ENCODE measurements at places on chromosomes 13 and 19.

DNA sequence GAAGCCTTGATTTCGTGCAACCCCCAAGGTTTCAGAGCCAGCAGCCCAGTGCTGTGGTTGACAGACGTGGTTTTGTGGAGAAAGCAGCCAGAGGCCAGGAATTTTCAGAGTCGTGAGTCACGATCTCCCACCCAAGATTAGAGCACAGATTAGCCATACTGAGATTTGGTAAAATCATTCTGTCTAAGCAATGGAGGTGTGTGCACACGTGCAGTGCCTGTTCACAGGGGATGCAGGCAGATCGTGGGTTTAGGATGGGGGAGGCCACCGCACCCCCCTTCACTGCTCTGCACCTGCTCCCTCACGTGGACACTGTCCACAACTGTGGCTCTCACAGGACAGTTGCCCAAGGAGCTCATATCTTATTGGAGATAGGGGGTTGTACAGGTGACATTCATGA, 46.6 kb upstream of the GPR183 start:
- no peak for ATAC-seq

DNA sequence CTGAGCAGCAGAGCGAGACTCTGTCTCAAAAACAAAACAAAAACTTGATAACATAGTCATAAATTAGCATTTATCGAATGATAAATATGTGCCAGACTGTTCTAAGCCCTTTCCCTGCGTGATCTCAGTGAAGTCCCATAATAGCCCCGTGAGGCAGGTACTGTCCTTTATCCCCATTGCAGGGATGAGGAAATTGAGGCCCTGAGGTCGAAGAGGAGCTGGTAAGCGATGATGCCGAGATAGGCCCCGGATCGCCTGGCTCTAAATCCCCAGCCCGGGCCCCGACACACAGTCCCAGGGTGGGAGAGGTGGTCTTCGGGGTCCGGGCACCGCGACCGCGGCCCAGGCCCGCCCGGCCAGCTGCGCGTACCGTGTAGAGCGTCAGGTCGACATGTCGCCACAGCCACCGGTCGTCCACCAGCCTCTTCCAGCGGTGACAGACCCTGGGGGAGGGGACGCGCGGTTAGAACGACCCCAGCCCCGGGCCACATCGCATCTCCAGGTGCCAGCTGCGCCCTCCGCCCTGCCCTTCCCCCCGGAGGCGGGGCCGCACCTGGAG, 625 bp downstream of the FBXL12 start:
- ATAC-seq = peak; percentile 2

DNA sequence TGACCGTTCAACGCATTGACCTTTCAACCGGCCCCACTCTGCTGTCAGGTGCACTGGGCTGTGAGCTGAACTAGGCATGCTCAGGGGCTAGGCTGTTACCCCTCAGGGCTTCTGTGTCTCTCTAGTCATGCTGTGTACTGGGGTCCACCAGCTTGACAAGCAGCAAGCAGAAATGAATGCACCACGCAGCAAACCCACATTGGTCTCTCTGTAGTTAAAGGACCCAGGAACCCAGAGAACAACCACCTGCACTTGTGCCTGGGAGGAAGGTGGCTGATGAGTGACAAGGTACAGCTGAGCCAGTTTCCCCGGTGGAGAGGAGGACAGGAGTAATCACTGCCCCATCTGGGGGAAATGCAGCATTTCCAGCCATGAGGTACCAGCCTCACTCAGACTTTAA, 159.9 kb downstream of the USP12 start:
- no peak for ATAC-seq

- no peak for ATAC-seq
Measured at GRCh38 chr19:40588110-40588854, 11.6 kb downstream of the SHKBP1 start.

- peak; percentile 89 for ATAC-seq
Measured at GRCh38 chr19:24054044-24054935, 32.7 kb upstream of the ZNF254 start.

GRCh38 chr13:40098246-40098645, 442.8 kb downstream of the COG6 start:
- ATAC-seq = no peak

DNA sequence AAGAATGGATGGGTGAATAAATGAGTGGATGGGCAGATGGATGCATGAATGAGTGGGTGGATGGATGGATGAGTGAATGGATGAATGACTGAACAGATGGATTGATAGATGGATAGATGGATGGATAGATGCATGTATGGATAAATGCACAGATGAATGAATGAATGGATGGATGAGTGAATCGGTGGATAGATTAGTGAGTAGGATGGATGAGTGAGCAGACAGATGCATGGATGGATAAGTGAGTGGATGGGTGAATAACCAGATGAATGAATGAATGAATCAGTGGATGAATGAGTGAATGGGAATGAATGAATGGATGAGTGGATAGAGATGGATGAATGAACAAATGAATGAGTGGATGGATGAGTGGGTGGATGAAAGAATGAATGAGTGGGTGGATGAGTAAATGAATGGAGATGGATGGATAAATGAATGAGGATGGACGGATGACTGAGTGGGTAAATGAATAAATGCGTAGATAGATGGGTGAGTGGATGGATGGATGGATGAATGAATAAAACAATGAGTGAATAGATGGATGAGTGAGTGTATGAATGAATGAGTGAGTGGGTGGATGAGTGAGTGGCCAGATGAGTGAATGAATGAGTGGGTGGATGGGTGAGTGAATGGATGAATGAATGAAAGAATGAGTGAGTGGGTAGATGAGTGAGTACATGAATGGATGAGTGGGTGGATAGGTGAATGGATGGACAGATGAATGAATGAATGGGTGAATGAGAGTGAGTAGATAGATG, 13.0 kb downstream of the GAS6 start:
- ATAC-seq = no peak

DNA sequence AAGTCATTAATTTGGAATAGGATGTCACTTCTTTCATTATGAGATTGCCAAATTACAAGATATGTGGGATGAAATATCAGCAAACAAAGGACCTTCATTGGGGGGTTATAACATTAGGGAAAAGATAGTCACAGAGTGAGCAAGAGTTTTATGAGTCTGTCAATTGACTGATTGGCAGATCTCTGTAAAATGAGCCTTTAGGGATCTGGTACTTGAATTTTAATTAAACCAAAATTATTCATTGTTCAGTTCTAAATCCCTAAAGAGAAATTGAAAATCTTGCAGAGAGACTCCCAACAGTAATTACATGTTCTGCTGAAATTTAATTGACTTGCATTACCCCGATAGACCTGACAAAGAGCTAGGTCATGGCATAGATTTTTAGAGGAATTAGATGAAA, 768.1 kb upstream of the SPRY2 start:
- ATAC-seq = no peak

- ATAC-seq = no peak
Measured at GRCh38 chr13:25186187-25186586, 14.1 kb upstream of the AMER2 start.

- no peak for ATAC-seq
Measured at GRCh38 chr19:45419396-45419795, 4.3 kb downstream of the ERCC1 start.

- peak; percentile 81 for ATAC-seq
Measured at GRCh38 chr19:35066691-35067563, 25.4 kb downstream of the HPN start.

- ATAC-seq = no peak
Measured at GRCh38 chr13:84927442-84928169, 871.6 kb downstream of the SLITRK6 start.

GRCh38 chr19:3028305-3029064, 595 bp downstream of the TLE2 start:
- peak; percentile 25 for ATAC-seq

DNA sequence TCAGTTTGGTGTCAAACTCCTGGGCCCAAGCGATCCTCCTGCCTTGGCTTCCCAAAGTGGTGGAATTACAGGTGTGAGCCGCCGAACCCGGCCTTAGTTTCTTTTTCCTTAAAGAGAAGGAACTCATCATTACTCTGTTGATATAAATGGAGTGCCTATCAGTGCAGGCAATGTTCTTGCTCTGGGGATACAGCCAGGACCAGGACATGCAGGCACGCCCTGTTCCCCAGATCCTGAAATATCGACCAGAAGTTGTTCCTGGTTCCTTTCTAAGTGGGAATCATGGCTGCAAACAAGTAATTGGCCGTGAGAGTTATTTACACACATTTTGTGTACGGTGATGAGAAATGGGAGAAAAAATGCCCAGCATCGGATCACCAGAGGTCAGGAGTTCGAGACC, 8.4 kb downstream of the DNM2 start:
- ATAC-seq = no peak

DNA sequence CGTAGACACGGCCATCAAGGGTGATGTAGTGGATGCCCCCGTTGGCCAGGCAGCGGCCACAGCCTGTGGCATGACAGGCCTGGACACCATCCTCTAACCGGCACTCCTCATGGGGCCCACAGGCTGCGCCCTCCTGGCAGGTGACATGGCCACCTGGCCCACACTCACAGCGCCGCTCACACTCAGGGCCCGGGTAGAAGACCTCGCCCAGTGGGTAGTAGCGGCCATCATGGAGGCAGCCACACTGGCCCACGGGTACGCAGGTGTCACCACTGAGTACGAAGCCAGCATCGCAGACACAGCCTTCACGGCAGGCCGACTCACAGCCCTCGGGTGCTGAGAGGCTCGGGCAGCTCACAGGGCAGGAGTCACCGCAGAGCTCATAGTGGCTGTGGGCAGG, 27.2 kb upstream of the FBL start:
- no peak for ATAC-seq

- ATAC-seq = peak; percentile 53
Measured at GRCh38 chr19:49387936-49388372, at the start of gene KASH5. Gene KASH5, plus strand, starts transcription at chr19:49388249. Its CDS starts 2,635 bp downstream, at chr19:49390884.

Measured in esophagus mucosa (tissue), 1 donor.